Motor neuron (in vitro differentiated cells): ENCODE measurements at places on chromosomes 6 and 20.

DNA sequence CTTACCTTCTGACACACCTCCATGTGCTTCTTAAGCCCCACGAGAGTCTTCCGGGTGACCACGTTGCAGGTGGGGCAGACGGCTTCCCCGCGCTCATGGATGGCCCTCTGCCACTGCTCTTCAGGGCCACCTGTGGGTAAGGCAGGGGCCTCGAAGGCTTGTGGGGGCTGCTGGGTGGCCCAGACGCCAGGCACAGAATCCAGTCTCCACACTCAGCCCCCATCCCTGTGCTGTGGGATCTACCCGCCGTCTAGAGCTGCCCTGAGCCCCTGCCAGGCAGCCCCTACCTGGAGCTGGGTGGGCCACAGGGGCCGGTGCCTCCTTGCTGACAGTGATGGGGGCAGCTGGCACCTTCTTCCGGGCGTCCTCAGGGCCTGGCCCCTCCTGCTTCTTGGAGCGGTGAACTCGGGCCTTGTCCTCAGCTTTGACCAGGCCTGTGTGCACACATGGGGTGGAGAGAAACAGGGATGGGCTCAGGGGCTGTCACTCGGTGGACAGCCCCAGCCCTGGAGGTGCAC, 5.9 kb downstream of the ZNF512B start:
- no peak for ATAC-seq

DNA sequence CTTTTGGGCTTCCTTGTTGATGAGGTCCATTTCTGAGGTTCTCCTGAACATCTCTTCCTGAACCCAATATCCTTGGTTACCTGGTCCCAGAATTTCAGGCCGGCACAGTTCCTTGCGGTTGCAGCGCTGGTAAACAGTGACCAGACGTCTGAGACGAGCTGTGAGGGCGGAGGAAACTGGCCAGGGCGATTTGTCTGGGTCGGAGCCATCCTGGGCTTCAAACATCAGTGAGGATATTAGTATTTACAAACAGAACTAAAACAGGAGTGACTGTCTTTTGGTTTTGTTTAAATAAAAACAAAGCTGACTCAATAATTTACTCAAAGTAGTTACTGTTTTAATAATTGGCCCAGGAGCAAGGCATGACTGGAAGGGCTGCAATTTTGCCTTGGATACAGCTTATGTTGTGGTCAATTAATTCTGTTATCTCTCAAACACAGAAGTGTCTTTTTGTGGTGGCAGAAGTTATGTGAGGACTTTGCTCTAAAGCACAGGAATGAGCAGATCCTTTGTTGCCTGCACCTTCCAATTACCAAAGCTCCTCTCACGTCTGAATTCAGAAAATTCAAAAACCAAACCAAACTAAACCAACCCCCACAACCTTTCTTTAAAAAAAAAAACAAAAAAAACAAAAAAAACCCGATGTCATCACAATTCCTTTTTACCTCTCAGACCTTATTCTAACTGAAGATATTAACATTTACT, 58.7 kb upstream of the EMILIN3 start:
- no peak for ATAC-seq

- no peak for ATAC-seq
Observed at GRCh38 chr6:169064194-169064593, 189.5 kb downstream of the THBS2 start.

- ATAC-seq, result peak; percentile 54
Observed at GRCh38 chr20:10508468-10509251, 73.6 kb downstream of the SLX4IP start.

- ATAC-seq, result no peak
Observed at GRCh38 chr20:34064286-34064685, 47.8 kb downstream of the EIF2S2 start.
